ENCODE measurements at places on chromosomes 2 and 18.

- no peak for DNase-seq
These were observed 522.0 kb downstream of the PLCL1 start for GRCh38 chr2:198326431-198326830.

DNA sequence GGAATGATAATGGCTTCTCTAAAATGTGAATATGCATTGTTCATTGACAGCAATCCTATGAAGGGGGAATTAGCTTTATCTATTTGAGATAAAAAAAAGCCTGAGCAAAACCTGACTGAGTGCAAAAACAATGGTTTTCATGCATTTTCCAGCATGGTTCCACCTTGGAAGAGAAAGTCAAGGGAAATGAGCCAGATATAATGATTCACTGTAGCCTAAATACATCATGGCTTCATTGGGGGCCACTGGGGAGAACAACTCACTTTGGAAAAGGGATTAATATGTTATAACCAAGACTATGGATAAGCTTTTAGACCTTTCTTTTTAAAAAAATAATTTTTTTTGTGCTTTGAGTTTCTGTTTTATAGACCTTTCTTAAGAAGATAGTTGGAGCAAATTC, 679.7 kb downstream of the NYAP2 start:
- DNase-seq, result no peak

DNA sequence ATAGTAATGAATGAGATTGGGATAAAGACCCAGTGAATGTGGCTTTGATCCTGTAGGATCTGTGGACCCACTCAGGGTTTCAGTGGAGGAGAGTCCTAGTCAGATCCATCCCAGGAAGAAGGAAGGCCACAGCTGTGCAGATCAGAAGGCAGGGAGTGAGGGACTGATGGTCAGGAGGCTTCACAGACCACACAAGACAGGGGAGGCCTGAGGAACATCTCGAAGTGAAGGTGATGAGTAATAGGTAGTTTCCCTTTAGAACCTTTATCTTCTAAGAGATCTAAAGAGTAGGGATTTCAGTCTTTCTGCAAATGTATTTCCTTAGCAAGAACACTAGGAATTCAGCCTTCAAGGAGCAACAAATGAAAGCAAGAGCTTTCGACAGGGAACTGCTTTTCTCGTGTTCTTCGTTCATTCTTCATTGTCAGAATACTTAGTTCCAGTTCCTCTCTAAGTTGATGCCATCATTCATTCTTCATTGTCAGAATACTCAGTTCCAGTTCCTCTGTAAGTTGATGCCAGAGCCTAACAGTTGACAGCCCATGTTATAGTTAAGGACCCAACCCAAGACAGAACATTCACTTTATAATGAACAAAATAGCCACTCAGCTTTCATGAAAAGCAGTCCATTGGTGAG, 150.2 kb upstream of the EPAS1 start:
- no peak for DNase-seq

DNA sequence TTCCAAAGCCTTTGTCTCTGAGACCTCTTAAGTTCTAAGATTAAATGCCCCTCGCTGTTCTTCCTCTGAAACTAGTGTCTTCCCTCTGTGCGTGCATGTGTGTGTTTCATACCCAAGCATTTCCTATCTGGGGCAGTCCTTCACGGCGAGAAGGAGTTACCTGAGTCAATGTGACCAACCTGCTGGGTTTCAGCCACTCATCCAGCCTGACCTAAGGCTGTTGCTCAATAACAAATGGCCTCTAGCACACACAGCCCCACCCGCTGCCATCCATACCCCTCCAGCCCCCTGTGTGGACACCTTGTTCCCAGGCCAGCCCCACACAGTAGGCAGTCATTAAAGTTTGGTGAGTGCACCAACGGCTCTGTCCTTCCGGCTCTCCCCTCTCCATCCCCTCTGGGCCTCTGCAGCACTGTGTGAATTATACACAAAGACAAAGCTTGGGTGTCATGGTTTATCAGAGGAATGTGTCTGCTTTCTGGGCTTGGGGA, 53.8 kb upstream of the FOSL2 start:
- no peak for DNase-seq

DNA sequence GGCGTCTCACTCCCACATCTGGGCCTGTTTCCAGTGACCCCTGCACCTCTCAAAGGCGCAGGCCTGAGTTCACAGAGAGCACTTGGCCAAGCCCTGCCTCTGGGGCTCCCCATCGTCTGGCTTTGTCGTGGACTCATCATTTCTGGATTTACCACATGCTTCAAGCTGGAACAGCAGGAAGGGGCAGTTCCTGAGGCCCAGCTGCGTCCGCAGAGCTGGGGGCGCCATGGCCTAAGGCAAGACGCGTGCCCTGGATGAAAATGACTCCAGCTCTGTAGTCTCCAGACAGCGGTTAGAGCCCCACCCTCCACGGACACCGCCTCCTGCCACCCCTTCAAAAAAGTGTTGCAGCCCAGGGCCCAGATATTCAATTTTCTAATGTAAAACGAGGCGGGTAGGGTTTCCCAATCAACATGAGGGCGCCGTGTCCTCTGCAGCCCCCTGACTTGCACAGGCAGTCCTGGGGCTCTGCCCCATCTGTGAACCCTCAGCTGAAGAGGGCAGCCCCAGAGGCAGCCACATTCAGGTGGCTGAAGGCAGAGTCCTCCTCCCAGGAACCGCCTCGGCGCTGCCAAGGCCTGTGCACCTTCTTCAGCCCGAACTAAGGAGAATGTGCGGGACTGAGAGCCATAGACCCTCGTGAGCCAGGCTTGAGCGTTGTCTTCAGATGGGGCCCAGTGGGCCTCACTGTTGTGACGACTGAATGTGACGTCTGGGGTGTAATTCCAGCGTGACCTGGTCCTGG, 85.5 kb downstream of the NFATC1 start:
- peak; percentile 5 for DNase-seq

GRCh38 chr2:120669121-120669952, 66.3 kb upstream of the GLI2 start:
- no peak for DNase-seq

GRCh38 chr2:216743781-216744180, 48.4 kb upstream of the IGFBP5 start:
- DNase-seq, result no peak

DNA sequence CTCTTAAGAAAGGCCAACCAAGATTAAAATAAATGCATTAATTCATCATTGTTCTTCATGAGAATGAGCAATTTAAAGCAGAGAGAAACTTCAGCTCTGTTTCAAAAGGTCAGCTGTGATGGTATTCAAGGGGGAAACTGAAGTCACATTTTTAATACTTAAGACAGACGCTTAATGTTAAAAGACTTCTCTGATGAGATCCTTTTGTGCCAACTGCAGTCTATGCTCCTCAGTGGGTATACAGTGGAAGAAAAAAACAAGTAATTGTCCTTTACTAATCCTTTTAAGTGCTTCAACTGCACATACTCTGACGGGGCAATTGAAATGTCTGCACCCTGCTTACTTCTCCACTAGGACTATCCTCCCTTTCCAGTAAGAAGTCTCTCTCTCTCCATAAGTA, 309.7 kb downstream of the GULP1 start:
- DNase-seq, result no peak

DNA sequence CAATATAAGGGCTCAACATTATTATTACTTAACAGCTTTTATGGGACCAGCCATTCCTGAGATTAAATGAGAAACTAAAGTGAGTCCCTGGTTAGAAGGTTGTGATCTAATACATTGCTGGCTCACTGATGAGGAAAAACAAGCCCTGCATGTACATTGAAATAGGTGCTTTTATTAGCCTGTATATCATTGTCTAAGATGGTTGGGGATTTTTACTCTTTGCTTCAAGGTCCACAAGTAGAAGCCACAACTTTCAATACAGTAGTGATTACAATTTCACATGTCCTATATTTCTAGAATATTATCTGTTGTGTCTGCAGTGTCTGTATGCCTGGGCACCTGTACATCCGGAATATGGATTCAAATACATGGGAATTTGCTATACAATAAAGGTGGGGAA, 104.1 kb upstream of the FZD5 start:
- DNase-seq, result no peak

Measured in left ventricle myocardium inferior (tissue), 1 donor.